Stimulated activated CD4-positive, alpha-beta T cell treated with anti-CD3 and anti-CD28 coated beads, Interleukin-2, amount 100 ng/mL, for 24 hours (primary cell): ENCODE measurements at places on chromosomes 12 and 14.

GRCh38 chr12:9699898-9700605 lies 30.5 kb downstream of the CLEC2D start:
- DNase-seq: no peak

DNA sequence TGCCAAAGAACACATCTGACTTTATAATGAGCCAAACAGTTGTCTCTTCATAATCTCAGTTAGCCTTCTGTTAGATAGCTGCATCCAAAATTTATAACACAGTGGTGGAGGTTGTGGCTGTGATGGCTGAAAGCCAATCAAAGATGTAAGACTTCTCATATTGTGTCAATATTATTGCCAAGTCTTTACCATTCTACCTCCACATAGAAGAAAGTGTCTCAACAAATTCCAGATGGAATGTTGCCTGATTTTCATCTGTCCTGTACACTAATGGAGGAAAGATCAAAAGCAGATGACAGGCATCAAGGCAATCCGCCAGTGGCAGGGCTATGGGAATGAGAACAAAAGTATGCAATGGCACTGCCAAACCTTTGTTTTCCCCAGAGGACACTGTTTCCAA lies 813.1 kb upstream of the NOVA1 start:
- DNase-seq: no peak

- no peak for DNase-seq
Observed at GRCh38 chr14:96631030-96631429, 128.8 kb downstream of the PAPOLA start.

GRCh38 chr12:13471471-13471870 lies 274.9 kb downstream of the EMP1 start:
- DNase-seq: no peak

DNA sequence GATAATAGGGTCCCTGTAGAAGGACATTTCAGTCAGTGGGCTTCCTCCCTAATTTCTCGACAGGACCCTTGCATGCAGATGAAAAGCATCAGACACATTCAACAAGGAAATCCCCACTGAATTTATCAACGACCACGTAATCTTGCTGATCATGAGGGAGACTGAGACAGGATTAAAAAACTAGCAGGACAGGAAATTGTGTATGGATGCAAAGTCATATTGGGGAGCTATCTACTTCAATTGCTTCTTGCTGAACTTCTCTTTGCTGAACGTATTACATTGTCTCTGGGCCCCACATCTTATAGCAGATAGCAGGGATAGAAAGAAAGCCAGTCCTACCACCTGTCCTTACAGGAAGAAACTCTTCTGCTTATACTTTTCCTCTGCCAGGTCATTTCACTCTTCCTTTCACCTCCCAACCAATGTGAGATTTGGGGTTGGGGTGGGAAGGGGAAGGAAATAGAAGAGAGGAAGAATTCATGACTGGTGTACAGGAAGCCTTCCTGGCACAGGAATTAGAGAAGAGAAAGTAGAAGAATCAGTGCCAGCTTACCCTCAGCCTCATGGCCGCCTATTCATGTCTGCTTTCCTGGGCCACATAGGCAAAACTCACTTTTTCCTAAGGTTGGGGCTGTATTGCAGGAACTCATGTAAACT lies 333.3 kb downstream of the ZFP36L1 start:
- no peak for DNase-seq

DNA sequence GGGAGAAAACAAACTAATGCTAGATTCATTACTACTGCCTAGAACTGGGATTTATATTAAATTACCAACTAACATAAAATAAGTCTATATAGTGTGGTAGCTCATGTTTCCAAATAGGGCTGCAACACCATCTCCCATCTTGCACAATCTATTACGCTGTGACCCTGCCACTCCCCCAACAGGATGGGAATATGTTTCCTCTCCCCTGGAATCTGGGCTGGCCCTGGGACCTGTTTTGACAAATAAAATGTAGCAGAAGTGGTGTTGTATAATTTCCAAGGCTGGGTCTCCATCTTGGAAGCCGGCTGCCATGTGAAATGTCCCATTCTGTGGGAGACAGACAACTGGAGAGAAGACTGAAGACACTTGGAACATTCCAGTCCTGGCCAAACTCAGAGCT lies 45.6 kb upstream of the FERMT2 start:
- no peak for DNase-seq

- no peak for DNase-seq
Observed at GRCh38 chr14:62015243-62015642, 253.0 kb downstream of the SNAPC1 start.

- no peak for DNase-seq
Observed at GRCh38 chr14:36647824-36648753, 13.6 kb upstream of the PAX9 start.

- DNase-seq: no peak
Observed at GRCh38 chr12:96416033-96416799, 16.0 kb upstream of the CDK17 start.

- no peak for DNase-seq
Observed at GRCh38 chr14:31965071-31965734, 111.9 kb upstream of the ARHGAP5 start.

DNA sequence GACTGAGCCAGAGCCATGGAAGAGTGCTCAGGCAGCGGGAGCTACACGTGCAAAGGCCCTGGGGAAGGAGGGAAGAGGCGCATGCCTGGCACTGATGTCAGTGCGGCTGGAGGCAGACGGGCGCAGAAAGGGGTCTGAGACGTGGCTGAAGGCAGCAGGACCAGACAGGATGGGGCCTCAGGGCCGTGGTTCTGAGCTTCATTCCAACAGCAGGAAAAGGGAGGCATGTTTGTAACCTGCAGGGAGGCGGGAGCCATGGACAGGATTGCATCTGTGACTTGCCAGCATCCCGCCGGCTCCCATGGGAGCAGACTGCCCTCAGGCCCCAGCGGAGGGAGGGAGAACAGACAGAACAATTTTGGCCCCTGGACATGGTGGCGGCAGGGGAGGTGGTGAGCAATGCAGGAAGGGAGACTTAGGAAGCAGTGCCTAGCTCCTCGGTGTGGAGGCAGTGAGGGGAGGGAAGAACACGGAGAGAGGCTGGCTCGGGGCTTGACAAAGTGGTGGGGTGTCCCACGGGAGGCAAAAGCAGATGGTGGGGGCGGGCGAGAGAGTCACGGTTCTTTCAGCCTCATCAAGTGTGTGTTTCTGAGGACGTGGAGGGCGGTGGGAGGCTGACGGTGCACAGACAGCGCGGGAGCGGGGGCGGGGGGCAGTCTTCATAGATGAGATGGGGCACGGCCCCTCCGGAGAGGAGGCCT lies 33.3 kb upstream of the INF2 start:
- DNase-seq: no peak

- no peak for DNase-seq
Observed at GRCh38 chr12:26247873-26248272, 52.5 kb downstream of the SSPN start.

DNA sequence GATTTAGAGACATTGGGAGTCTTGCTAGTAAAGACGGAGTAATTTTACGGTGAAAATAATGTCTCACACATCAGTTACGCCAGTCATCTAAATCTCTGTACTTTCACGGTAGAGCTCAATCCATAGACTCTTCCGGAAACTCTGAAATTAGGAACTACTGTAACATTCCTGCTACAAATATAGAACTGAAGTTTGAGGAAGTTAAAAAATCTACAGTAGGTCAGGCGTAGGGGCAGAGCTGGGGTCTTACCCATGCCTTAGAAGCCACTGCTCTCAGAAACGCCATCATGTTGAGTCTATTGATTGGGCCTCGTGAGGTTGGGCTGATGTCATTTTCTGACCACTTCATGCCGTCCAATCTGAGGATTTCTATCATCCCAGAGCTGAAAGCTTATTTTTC lies 1029.8 kb upstream of the TMEM132C start:
- no peak for DNase-seq
